Stimulated activated CD8-positive, alpha-beta memory T cell treated with anti-CD3 and anti-CD28 coated beads, Interleukin-2, amount 100 ng/mL, for 1 hour (primary cell): ENCODE measurements at places on chromosomes 5 and 9.

GRCh38 chr5:176536132-176536901 lies 885 bp downstream of the RNF44 start:
- peak; percentile 71 for DNase-seq

- DNase-seq = no peak
Observed at GRCh38 chr5:60162441-60162840, 268.9 kb upstream of the PDE4D start.

DNA sequence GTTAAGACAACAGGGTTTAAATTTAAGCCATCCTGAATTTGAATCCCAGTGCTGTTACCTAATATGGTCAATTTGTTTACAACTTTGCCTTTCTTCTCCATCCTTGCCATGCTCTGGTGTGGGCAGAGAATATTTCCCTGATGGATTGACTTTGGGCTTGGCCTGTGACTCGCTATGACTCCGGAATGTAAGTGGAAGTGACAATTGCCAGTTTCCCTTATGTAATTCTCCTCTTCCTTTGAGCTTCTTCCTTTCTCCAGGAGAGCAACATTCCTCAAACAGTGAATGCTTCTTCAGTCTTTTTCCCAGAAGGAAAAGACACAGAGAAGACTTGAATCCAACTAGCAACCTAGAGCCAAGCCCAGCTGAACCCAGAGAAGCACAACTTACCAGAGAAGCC lies 159.1 kb downstream of the LURAP1L start:
- no peak for DNase-seq

GRCh38 chr9:16460696-16461095 lies 409.8 kb downstream of the BNC2 start:
- no peak for DNase-seq

DNA sequence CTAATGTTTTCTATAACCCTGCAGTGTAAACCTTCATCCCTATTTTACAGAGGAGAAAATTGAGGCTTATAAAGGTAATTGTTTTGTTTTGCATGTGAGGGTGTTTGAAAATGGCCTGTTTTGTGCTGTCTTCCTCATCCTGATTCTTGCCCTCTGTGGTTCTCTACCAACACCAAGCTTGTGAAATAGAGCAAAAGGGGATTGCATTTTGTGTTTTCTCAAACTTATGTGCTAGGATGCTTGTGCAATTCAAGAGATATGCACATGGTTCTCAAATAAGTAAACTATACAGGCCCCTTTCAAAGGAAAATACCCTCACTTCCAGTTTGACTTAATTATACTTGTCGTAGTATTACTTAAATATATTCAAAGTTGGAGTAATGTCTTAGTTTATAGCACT lies 17.2 kb downstream of the PAM start:
- no peak for DNase-seq

- no peak for DNase-seq
Observed at GRCh38 chr5:174083056-174083827, 37.7 kb downstream of the NSG2 start.

- no peak for DNase-seq
Observed at GRCh38 chr9:120931231-120932085, 4.9 kb upstream of the TRAF1 start.

- DNase-seq = no peak
Observed at GRCh38 chr9:135531096-135531495, 9.9 kb downstream of the LCN1 start.

GRCh38 chr9:133521122-133522072 lies 3.4 kb downstream of the MYMK start:
- no peak for DNase-seq

GRCh38 chr5:109485030-109485429 lies 75.3 kb upstream of the PJA2 start:
- no peak for DNase-seq

DNA sequence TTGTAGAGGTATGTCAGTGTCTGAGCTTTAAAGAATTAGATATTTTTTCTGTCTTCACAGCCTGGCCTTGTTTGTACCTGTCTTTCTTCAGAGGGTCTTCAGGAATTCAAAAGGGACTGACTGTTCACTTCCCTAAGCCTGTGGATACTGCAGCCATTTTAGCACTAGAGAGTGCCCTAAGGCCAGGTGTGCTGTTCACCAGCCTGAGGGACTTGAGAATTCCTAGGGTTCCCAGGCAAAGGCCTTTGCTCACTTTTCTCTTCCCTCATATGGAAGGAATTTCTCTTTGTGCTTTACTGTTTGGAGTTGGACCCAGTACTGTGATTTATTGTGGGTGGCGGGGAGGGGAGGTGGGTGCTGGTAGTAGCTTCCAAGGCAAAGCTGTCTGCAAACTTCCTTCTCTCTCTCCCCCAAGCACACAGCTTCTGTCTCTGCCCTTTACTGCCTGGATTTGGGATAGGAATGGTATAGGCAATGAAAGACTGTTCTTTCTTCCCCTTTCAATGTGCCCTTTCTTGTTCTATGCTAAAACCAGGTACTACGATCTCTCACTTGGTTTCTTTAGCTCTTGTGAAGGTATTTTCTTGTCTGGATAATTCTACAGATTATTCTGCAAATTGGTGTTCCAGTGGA lies 9.7 kb upstream of the LRRC70 start:
- no peak for DNase-seq

DNA sequence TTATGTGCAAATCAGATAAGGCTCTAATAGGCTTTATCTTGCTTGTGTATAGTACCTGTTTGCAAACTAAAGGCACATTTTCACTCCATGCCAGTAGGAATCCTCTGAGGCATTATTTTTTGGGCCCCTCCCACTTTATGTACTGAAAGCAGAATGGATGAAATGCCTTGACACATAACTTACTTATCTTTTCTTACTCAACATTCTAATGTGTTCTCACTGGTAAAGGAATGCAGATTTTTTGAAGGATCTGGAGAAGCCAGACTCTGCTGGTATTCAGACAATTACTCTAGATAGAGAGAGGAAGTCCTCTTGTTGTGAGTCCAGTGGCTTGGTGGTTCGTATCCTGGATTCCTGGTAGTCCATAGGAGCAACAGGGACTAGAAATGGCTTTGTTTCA lies 336.7 kb downstream of the CCDC171 start:
- no peak for DNase-seq

DNA sequence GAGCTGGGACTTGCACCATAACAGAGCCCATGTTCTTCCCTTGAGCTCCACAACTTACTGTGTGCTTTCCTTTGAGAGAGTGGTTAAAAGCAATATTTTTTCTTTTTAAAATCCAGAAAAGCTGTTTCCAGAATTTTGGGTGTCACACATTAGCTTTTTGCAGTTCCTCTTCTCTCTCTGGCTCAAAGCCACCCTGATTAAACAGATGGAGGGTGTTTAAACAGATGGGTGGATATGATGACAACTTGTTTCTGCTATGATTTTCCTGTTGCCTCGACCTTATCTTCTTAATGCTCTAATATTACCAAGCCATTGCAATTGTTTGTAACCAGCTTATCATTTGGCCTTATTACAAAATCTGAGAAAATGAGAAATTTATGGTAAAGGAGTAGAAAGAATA lies 22.9 kb upstream of the CFAP95 start:
- DNase-seq = no peak

- DNase-seq = no peak
Observed at GRCh38 chr5:119036101-119036762, 34.7 kb upstream of the DMXL1 start.
